Suppressor macrophage (primary cell): ENCODE measurements at places on chromosomes 4 and X.

GRCh38 chr4:153799694-153800074 lies 10.8 kb upstream of the SFRP2 start:
- no peak for DNase-seq

- no peak for DNase-seq
Measured at GRCh38 chr4:27574743-27575142, 714.1 kb downstream of the STIM2 start.

GRCh38 chr4:47154816-47155370 lies 123.5 kb downstream of the GABRB1 start:
- DNase-seq, result no peak

DNA sequence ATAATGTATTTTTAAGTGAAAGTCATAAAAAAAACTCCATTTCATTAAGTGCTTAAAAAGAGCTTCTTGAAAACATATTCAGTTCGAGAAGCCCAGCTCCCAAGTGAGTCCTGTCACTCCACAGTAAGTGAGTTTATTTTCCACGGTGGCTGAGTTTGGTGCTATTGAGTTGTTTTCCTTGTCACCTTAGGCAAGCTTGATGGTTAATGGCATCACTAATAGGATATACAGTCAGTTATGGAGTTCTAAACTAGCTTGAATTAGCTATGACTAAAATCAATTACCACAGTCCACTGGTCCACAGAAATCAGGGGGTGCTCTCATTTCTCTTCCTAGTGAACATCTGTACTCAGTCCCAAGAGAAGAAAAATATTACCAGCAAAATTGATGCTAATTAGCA lies 1526.2 kb upstream of the IGFBP7 start:
- no peak for DNase-seq

DNA sequence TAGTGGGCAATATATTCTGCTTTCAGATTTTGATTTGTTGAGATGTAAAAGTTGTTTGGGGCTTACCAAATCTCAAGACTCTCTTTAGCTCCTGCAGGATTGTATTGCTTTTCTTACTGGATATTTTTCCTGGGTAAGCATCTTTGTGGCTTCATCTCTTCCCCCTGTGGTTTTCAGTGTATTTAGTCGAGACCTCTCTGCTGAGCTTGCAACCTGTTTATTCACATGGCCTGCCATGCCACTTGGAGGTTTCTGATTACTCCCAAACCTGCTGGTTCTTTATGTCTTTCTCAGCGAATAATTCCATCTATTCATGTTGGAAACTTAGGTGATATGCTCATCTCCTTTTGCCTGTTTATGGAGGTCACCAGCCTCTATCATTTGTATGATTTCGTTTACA lies 10.9 kb downstream of the CCNG2 start:
- DNase-seq, result no peak

DNA sequence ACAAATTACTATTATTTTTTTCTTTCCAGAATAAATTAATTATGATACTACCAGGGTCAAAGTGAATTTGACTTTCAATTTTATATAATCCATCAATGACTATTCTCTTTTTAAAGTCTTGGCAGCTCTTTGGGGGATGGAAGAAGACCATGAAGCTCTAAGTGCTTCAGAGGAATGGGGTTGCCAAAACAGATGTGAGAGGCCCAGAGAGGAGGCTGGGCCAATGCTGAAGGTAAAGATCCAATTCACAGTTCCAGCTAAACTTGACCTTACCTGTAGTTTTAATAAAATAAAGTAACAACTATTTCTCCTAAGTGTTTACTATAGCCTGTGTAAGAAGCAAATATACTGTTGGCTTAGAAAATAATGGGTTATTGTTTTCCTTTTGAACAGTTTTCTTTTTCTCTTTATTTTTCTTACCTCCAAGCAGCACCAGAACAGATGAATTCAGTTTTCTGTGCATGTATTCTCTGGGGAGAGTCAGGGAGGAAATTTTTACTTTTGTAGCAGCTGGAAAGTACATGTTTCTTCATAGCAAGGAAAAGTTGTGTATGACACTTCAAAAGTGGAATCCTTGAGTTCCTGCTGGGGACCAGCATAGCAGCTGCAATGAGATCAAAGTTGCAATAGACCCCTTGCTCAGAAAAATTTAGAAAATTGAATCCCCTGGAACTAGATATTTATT lies 104.9 kb downstream of the CEP44 start:
- no peak for DNase-seq
